Prostate gland (tissue), 2 donors: ENCODE measurements at places on chromosomes 7 and 10. TPM values are rescaled to one million over a fixed set of nuclear protein-coding genes. Genes with fewer than 3 reads are reported as not detected.

The PNLIPRP3 gene
- 0.14 TPM for total RNA-seq

The ABCC2 gene
- 0.14 TPM for total RNA-seq

GRCh38 chr10:6100370-6100769 lies 11.5 kb downstream of the RBM17 start:
- H3K27me3 ChIP-seq, result no peaks in the 10 kb centered on the region
- no peak for DNase-seq
- H3K36me3 ChIP-seq, result peaks cover 5% of the 10 kb centered on the region
- H3K27ac ChIP-seq, result no peak overlapping the region

The ZPBP gene
- total RNA-seq, result not detected

DNA sequence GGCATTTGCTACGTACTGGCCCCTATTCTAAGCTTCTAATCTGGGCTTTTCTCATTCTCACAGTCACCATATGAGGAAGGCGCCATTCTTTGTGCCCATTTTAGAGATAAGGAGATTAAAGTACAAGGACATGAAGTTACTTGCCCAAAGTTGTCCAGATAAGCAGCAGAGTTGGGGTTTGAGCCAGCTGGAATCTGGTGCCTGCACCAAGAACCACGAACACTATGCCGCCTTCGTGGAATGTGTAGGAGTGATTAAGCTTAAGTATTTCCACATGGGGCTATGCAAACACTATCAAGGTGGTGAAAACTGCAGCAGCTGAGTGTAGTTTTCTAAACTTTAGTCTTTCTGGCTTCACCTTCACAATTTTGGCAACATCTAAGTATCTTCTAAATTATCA lies 342.7 kb upstream of the ETV1 start:
- no peak overlapping the region for H3K4me3 ChIP-seq
- no peaks in the 10 kb centered on the region for H3K36me3 ChIP-seq
- H3K27ac ChIP-seq, result no peak overlapping the region
- H3K4me1 ChIP-seq, result no peaks in the 10 kb centered on the region
- no peak for DNase-seq
- no peaks in the 10 kb centered on the region for H3K27me3 ChIP-seq

The DMTF1 gene
- 30.7 TPM for total RNA-seq

The ANKRD7 gene
- total RNA-seq, result 0.36 TPM

- no peaks in the 10 kb centered on the region for H3K4me1 ChIP-seq
- no peaks in the 10 kb centered on the region for H3K27me3 ChIP-seq
- no peak overlapping the region for H3K27ac ChIP-seq
- H3K4me3 ChIP-seq, result no peak overlapping the region
- no peaks in the 10 kb centered on the region for H3K36me3 ChIP-seq
These were observed 13.6 kb downstream of the POR start for GRCh38 chr7:75928568-75928914.

The GAD2 gene
- total RNA-seq, result 3.9 TPM
